ENCODE measurements at places on chromosomes 7 and 10. TPM values are rescaled to one million over a fixed set of nuclear protein-coding genes. Genes with fewer than 3 reads are reported as not detected.

SLC39A12 gene
- not detected for total RNA-seq

PALD1 gene
- 3.7 TPM for total RNA-seq

DLX6 gene
- not detected for total RNA-seq

EPO gene
- not detected for total RNA-seq

OR6B1 gene
- total RNA-seq = not detected

SEMA3C gene
- total RNA-seq = 55.4 TPM

SERPINE1 gene
- total RNA-seq = 1,123 TPM

BZW2 gene
- 70.1 TPM for total RNA-seq
